ENCODE measurements at places on chromosomes 7 and 10.
A peak's percentile ranks its signal among the peaks of the same experiment; 100 is the strongest.

DNA sequence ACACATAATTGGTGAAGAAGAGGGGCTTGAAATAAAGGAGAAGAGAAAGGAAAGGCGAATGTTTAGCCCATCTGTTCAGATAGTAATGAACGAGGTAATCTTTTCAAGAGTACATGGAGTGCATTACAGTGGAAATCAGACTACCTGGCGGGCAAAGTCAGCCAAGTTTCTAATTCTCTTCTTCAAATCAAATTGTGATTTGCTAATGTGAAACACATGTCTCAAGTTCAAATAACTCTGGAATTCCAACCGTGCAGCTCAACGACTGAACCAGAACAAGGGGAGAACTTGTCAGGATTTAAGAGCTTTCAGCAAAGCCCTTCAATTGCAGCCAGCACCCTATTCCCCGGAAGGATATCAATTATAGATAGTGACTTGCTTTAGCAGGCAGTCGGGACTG is 216.9 kb downstream of the GLI3 start:
- no peak for DNase-seq

DNA sequence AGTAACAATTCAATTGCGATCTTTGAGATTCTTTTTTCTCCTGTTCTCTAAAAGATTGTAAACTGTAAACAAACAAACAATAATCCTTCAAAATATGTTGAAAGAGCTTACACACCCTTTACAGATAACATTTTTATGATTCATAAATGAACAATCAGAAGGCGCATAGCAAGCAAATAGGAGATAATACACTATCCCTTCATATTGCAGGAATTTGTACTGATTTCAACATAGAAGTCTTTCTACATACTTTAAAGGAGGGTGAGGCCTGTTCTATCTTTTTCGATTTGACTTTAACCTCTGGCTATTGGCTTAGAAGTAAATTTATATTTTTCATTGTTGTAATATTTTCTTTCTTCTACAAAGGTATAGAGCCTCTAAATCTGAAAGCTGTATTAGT is 57.2 kb downstream of the TFEC start:
- DNase-seq, result no peak

GRCh38 chr7:136166521-136166920 is 189.4 kb upstream of the MTPN start:
- no peak for DNase-seq

GRCh38 chr10:132810807-132811700 is 25.1 kb upstream of the NKX6-2 start:
- no peak for DNase-seq

DNA sequence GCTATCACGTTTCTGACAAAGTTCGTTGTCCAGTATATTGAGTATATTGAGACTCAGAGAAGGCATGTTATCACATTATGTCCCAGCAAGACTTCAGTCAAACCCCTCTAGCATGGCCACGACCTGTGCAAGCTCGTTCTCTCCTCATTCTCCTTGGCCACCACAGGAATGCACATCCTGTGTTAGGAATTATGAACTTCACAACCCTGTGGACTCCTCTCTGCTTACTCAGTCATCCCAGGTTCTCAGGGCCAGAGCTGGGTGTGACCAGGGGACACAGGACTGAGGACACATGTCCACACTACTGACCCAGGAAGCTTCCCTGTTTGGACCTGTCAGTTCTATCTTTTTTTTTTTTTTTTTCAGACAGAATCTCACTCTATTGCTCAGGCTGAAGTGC is 4.4 kb downstream of the SH2D4B start:
- DNase-seq, result no peak

GRCh38 chr10:98340261-98340939 is 72.4 kb upstream of the LOXL4 start:
- no peak for DNase-seq

- no peak for DNase-seq
Observed at GRCh38 chr10:18414061-18414460, 237.3 kb downstream of the NSUN6 start.

GRCh38 chr7:116630932-116631671 is 40.9 kb upstream of the MET start:
- no peak for DNase-seq

GRCh38 chr7:93461350-93461749 is 113.2 kb downstream of the CALCR start:
- no peak for DNase-seq

DNA sequence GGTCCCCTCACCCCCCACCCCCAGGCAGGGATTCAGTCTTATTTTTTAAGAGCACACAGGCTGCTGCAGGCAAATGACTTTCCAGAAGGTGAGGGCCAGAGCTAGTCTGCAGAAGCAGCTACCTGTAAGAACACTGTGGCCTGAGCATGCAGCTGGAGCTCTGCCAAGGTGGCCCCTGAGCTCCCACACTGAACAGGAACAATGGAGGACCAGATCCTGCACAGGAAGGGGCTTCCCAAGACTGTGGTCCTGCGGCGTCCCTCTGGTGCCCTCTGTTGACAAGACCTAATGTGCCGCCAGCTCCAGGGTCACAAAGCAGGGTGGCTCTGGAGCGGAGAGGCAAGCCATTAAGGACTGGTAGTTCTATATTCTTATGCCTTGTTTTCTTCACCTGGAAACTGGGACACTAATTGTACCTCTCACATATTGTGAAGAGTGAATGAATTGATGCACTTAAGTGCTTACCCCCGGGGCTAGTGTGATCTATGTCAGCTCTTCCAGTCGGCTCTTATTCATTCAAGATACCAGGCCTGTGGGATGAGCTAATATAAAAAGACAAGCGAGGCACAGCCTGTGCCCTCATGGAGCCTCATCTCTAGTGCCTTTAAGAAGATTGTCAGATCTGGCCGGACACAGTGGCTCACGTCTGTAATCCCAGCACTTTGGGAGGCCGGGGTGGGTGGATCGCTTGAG is 8.0 kb upstream of the BEND7 start:
- no peak for DNase-seq

DNA sequence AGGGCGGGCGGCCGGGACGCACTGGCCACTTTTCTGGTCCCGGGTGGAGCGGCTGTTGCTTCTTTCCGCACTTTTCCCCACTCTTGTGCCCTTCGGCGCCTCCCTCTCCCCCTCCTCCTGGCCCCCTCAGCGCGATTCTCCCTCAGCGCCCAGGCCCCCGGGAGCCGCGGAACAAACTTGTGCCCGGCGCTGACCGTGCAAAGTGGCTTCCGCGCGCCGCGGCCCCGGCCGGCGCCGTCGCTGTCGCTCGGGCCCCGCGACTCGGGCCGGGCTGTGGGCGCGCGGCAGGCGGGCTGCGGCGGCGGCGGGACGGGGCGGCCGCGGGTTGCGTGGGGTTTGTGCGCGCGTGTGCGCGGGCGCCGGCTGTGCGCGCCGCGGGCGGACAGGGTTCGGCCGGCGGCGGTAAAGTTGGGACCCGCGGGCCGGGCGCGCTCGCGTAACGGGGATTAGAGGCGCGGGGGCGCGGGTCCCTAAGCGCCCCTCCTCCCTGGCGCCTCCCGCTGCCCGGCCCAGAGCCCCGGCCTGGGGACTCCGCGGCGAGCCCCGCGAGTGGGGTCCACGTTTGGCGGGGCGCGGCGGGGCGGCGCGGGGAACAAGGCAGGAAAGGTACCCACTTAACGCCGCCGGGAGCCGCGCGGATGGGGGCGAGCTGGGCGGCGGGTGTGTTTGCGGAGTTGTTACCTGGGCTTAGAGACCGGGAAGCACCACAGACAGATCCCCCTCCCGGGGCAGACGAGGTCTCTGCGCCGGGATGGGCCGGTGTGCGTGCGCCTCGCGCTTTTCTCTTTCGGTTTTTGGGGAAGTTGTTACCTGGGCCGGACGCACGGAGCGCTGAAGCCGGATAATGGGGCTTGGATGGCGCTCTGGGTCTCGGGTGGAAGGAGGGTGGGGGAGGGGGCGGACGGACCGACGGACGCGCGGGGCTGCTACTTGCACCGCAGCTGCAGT is 860 bp downstream of the ZEB1 start:
- DNase-seq, result peak; percentile 10

GRCh38 chr10:11715815-11716494 is 26.2 kb upstream of the ECHDC3 start:
- DNase-seq, result no peak

- no peak for DNase-seq
Observed at GRCh38 chr10:131762789-131763696, 137.8 kb upstream of the PPP2R2D start.

- no peak for DNase-seq
Observed at GRCh38 chr10:52313256-52313932, 687 bp upstream of the DKK1 start.

DNA sequence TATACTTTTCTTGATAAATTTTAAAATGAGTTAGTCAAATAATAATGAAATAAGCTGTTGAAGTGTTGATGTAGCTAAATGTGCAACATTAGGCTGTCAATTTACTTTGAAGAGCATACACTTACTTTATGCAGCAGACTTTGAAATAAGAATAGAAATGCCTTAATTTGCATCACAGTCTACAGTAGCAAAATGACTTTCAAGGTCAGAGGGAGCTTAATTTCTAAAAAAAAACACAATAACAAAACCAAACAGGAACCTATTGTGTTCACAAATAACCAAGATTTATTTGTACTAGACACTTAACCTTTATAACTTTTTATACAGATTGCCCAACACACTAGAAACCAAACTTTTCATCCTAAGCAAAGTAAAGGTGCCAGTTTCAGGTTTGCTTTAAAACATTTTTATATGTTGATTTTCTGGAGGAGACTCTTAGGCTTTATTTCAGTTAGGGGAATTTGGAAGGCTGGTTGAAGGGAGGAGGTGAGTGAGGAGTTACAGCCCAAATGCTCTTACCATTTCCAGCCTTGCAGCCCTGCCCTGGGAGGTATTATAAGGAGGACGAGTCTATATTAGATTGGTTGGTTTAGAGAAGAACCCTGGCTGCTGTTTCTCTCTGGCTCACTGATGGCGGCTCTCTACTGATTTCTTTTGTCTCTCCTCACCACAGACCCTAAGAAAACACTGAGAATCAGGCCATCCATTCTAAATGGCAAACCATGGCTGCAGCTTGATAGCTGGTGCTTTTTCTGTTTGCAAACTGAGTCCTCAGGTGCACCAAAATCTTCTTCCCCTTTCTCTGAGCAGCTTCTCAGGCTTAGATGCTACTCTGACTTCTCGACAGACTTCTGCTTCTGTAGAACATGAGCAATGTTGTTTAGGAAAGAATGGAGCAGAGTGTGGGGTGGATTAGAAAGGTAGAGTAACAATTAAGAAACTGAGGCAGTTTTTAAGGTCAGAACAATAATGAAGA is 55.2 kb upstream of the RPA3 start:
- no peak for DNase-seq

DNA sequence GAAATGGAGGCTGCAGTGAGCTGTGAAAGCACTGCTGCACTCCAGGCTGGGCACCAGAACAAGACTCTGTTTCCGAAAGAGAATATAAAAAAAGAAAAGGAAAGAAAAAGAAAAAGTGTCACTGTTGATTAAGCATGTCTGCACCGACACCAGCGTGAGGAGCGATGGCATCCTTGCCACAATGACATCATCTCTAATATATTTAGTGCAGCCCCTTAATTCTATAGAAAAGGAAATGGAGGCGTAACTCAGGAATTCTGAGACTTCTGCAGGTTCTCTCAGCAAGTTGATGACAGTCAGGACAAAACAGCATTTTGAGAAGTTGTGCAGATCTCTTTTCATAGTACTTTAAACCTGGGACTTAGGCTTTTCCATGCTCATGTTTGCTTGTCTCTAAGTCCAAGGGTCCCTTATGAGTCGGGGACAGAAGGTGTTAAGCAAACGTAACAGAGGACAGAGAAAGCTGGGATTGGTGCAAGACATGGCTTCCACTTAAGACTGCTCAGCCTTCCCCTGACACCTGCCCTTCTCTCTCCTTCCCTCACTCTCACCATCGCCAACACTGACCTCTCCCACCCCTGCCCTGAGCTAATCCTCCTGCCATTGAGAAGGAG is 16.9 kb upstream of the ANKRD1 start:
- DNase-seq, result no peak

DNA sequence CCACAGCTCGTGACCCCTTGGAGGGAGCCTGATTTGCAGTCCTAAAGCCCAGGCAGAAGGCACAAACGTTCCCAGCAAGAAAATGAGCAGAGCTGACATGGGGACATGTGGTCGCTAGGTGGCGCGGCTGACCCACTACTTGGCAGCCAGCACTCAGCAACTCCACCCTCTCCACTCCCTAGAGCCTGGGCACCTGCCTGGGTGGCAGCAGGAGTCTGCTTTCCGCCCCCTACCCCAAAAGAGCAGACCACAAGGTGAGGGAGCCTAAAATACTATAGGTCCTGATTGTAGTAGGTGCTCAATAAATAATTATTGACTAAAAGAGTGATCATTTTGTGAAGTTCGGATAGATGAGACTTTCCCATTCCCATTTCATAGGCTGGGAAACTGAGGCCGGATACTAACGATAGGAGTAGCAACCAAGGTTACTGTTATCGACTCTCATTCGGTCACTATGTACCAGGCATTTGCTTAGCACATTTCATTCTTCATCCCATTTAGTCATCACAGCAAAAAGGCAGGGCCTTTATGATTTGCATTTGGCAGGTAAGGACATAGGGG is 57.4 kb downstream of the NEUROG3 start:
- peak; percentile 72 for DNase-seq

DNA sequence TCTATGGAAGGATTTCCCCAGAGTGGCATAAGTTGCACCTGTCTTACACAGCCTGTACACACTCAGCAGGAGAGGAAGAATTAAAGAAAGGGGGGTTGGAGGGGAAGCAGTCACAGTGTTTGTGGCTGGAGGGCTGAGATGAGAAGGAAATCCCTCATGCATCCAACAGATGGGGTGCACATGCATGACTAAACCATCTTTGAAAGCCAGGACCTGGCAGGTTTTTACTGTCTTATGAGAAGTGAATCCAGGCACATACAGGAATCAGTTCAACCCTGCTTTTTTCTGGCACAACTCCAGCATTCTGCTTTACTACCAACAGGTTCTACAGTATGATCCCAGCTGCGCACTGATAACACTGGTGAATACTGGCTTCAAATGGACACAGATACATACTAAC is 107.7 kb downstream of the CACNA2D1 start:
- no peak for DNase-seq

- DNase-seq, result no peak
Observed at GRCh38 chr10:42594246-42594650, 44.1 kb downstream of the ZNF33B start.

- no peak for DNase-seq
Observed at GRCh38 chr7:96238474-96238873, 83.4 kb downstream of the SLC25A13 start.

GRCh38 chr10:78634389-78634815 is 434.4 kb upstream of the ZMIZ1 start:
- DNase-seq, result no peak
